PC-9 (cell line): ENCODE measurements at places on chromosomes 12 and 14. TPM values are rescaled to one million over a fixed set of nuclear protein-coding genes. Genes with fewer than 3 reads are reported as not detected.

SERPINA9 gene
- total RNA-seq = not detected in 2 replicates

GPR132 gene
- total RNA-seq = 0.98 TPM in 1 of 2 replicates, not detected in the other

SYNDIG1L gene
- 0.38 and 0.52 TPM in 2 replicates for total RNA-seq

LRFN5 gene
- not detected in 2 replicates for total RNA-seq

SERPINA1 gene
- not detected in 2 replicates for total RNA-seq

GPR68 gene
- not detected in 2 replicates for total RNA-seq

PPFIA2 gene
- total RNA-seq = not detected in 2 replicates

SLC5A8 gene
- not detected in 2 replicates for total RNA-seq

DNA sequence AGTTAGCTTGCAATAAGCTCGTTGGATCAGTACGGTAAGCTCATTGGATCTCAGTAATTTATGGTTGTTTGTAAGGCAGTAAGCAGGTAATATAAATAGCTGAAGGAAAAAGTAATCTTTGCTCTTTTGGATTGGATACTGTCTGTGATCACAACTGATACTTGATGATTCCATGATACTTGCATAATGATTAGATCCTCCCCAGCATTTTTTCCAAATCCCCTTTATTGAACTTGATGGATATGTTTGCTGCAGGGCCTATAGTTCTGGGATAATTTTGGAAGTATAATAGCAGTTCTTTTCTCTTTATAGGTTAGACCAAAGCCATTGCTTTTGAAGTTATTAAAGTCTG, 5.2 kb downstream of the MDM2 start:
- H3K4me1 ChIP-seq = peaks cover 8% of the 10 kb centered on the region
- no peaks in the 10 kb centered on the region for H3K27me3 ChIP-seq
- no peak overlapping the region for H3K4me3 ChIP-seq
- H3K36me3 ChIP-seq = peaks cover 40% of the 10 kb centered on the region
- H3K27ac ChIP-seq = no peak overlapping the region

- H3K4me3 ChIP-seq = peak overlapping the region; percentile 93
- no peaks in the 10 kb centered on the region for H3K27me3 ChIP-seq
- H3K4me1 ChIP-seq = peaks cover 48% of the 10 kb centered on the region
- DNase-seq = peak; percentile 17
- H3K27ac ChIP-seq = peak overlapping the region; percentile 88
Measured at GRCh38 chr12:65822732-65823512, 1.4 kb upstream of the HMGA2 start.

DNA sequence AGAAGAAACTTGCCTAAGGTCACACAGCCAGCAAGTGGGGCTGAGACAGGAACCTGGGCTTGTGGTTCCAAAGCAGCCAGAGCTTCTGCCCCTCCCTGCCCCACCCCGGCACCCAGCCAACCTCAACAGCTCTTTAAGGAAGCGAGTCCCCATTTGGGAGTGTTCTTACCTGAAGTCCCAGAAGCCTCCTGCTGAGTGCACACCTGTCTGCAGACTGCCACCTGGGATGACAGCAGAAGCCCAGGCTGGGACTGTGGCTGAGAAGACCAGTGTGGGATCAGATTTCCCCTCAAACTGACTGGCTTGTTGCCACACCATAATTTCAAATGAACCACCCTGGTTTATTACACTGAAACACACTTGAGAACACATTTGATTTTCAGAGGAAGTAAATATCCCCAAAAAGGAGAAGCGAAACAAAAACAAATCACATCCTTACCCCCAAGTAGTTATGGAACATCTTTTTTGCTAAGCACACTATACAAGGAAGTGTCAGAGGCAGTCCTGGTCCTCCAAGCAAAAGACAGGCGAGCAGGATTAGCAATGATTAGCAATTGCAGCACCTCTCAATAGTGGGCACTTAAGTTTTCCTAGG, 6.3 kb upstream of the RIN3 start:
- no peak overlapping the region for H3K4me3 ChIP-seq
- no peaks in the 10 kb centered on the region for H3K27me3 ChIP-seq
- DNase-seq = peak; percentile 72
- H3K36me3 ChIP-seq = no peaks in the 10 kb centered on the region
- H3K4me1 ChIP-seq = peaks cover 77% of the 10 kb centered on the region

DNA sequence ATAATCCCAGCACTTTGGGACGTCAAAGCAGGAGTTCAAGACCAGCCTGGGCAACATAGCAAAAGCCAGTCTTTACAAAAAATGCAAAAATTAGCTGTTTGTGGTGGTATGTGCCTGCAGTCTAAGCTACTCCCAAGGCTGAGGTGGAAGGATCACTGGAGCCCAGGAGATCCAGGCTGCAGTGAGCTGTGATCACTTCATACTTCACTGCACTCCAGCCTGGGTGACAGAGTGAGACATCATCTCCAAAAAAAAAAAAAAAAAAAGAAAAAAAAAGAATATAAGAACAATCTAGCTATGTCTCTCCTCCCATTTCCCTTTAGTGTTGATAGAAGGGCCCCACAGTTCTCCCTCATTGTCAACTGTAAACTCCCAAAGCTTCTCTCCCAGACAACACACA, 3.5 kb upstream of the BCAT1 start:
- H3K27me3 ChIP-seq = no peaks in the 10 kb centered on the region
- no peak overlapping the region for H3K4me3 ChIP-seq
- H3K4me1 ChIP-seq = no peaks in the 10 kb centered on the region

- H3K27me3 ChIP-seq = no peaks in the 10 kb centered on the region
- DNase-seq = no peak
- H3K36me3 ChIP-seq = no peaks in the 10 kb centered on the region
- no peak overlapping the region for H3K27ac ChIP-seq
- H3K4me3 ChIP-seq = no peak overlapping the region
- no peaks in the 10 kb centered on the region for H3K4me1 ChIP-seq
Measured at GRCh38 chr12:132904718-132905328, 17.4 kb upstream of the CHFR start.

DNA sequence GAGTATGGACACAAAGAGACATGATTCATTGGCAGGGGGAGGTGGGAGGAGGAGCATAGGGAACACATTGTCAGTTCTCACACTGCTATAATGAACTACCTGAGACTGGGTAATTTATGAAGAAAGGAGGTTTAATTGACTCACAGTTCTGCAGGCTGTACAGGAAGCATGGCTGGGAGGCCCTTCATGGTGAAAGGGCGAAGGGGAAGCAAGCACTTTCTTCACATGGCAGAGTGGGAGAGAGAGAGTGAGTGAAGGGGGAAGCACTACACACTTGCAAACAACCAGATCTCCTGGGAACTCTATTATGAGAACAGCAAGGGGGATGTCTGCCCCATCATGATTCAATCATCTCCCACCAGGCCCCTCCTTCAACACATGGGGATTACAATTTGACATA, 391.8 kb downstream of the BMP4 start:
- DNase-seq = no peak
- no peak overlapping the region for H3K4me3 ChIP-seq
- no peaks in the 10 kb centered on the region for H3K36me3 ChIP-seq
- H3K4me1 ChIP-seq = no peaks in the 10 kb centered on the region
- no peaks in the 10 kb centered on the region for H3K27me3 ChIP-seq
- no peak overlapping the region for H3K27ac ChIP-seq

- H3K27ac ChIP-seq = no peak overlapping the region
- no peaks in the 10 kb centered on the region for H3K36me3 ChIP-seq
- H3K27me3 ChIP-seq = peaks cover 40% of the 10 kb centered on the region
- DNase-seq = no peak
- no peak overlapping the region for H3K4me3 ChIP-seq
Measured at GRCh38 chr12:105261010-105261409, 25.0 kb upstream of the APPL2 start.

DNA sequence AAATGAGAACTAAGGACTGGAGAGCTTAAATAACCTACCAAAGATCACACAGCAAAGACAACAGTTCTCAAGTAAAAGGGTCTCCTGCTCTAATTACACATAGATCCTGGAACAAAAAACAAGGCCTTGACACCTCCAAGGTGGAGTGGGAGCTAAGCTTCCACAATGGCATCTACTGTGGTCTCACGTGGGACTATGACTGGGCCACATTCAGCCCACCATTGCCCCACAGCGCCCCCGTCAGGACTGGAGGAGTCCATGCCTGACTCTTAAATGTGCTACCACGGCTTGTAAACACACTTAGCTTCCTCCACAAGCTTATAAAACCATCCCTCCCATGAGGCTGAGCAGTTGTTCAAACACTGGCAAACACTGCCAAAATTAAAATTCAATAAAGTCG, 88.5 kb downstream of the GCH1 start:
- H3K36me3 ChIP-seq = no peaks in the 10 kb centered on the region
- peaks cover 10% of the 10 kb centered on the region for H3K4me1 ChIP-seq
- no peaks in the 10 kb centered on the region for H3K27me3 ChIP-seq
- H3K4me3 ChIP-seq = no peak overlapping the region

GRCh38 chr14:88045705-88046104, 40.8 kb downstream of the GPR65 start:
- no peak overlapping the region for H3K4me3 ChIP-seq
- peaks cover 27% of the 10 kb centered on the region for H3K4me1 ChIP-seq
- H3K27ac ChIP-seq = peak overlapping the region; percentile 95

DNA sequence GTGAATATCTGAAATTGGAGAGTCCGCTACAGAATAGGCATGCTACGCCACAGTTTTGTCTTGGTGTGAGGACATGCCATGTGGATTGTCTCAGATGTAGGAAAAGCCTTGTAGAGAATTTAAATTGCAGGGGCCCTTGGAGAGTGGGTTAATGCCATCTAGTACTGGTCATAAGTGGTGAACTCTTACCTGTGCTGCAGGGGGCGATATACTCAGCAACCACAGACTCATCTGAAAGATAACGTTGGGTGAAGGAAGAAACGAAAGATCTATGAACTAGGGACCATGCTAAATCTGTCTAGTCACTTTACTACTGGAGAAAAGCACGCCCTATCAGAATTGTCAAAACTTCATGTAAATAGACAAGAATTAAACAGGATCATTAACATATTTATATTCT, 33.7 kb upstream of the A2M start:
- no peaks in the 10 kb centered on the region for H3K36me3 ChIP-seq
- H3K27me3 ChIP-seq = no peaks in the 10 kb centered on the region; the same call in 1 of the 2 replicates
- DNase-seq = no peak
- no peak overlapping the region for H3K4me3 ChIP-seq
- no peaks in the 10 kb centered on the region for H3K4me1 ChIP-seq
- H3K27ac ChIP-seq = no peak overlapping the region

DNA sequence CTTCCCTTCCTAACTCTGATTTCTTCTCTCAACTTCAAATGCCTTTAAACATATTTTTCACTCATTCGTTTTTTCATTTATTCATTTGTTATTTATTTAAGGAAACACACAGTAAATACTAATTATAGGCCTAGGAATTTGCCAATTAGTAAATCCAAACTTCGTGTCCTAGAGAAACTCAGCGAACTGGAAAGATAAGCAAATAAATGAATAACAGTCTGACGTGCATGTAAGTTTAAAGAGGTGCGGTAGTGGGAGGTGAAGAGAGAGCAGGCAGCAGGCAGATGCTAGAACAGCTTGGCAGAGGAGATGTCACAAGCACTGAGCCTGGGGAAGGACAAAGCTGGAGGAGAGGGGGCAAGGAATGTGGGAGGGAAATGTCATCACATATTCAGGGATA, 228.2 kb downstream of the DPY19L2 start:
- H3K27ac ChIP-seq = no peak overlapping the region
- no peak overlapping the region for H3K4me3 ChIP-seq
- H3K27me3 ChIP-seq = no peaks in the 10 kb centered on the region
- no peak for DNase-seq
- H3K4me1 ChIP-seq = no peaks in the 10 kb centered on the region

- no peak overlapping the region for H3K4me3 ChIP-seq
- H3K36me3 ChIP-seq = 0 out of 2 replicates have a peak, but pooled peaks cover 11% of the 10 kb centered on the region
- peaks cover 14% of the 10 kb centered on the region for H3K4me1 ChIP-seq
- H3K27me3 ChIP-seq = no peaks in the 10 kb centered on the region
Measured at GRCh38 chr12:10623131-10623530, 9.7 kb upstream of the MAGOHB start.

- DNase-seq = no peak
- H3K27ac ChIP-seq = no peak overlapping the region
- H3K36me3 ChIP-seq = no peaks in the 10 kb centered on the region
- H3K4me3 ChIP-seq = no peak overlapping the region
- H3K4me1 ChIP-seq = no peaks in the 10 kb centered on the region
Measured at GRCh38 chr14:81162941-81163340, 57.8 kb downstream of the GTF2A1 start.

- DNase-seq = no peak
- H3K27me3 ChIP-seq = no peaks in the 10 kb centered on the region
- no peaks in the 10 kb centered on the region for H3K36me3 ChIP-seq
- peak overlapping the region; percentile 65 for H3K27ac ChIP-seq
- H3K4me3 ChIP-seq = no peak overlapping the region
Measured at GRCh38 chr14:55458800-55459515, 18.5 kb upstream of the TBPL2 start.

DNA sequence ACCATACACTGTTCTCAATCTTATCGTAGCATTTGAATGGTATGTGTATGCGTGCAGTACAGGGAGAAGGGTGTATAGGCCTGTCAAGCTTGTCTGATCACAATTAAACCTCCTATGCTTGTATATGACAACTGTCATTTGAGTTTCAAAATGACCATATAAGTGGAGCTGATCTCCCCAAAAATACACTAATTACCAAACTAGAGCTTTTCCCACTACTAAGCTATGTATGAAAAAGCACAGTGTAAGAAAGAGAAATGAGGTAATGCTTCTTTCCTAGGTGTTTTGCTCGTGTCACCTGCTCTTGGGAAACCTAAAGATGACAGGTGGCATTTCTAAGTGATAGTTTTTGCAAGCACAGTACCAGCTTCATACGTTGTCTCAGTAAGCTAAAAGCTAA, 1.1 kb upstream of the STK38L start:
- DNase-seq = no peak
- no peaks in the 10 kb centered on the region for H3K27me3 ChIP-seq

- H3K27ac ChIP-seq = no peak overlapping the region
- no peak overlapping the region for H3K4me3 ChIP-seq
- no peaks in the 10 kb centered on the region for H3K27me3 ChIP-seq
- DNase-seq = no peak
- no peaks in the 10 kb centered on the region for H3K4me1 ChIP-seq
Measured at GRCh38 chr12:87556985-87557384, 472.2 kb downstream of the C12orf50 start.

GRCh38 chr14:20682435-20683124, 1.8 kb upstream of the RNASE4 start:
- H3K36me3 ChIP-seq = no peaks in the 10 kb centered on the region
- H3K4me3 ChIP-seq = peak overlapping the region; percentile 75
- H3K27ac ChIP-seq = peak overlapping the region; percentile 82
- peak; percentile 71 for DNase-seq
- H3K27me3 ChIP-seq = no peaks in the 10 kb centered on the region

- H3K36me3 ChIP-seq = no peaks in the 10 kb centered on the region
- H3K4me3 ChIP-seq = no peak overlapping the region
- no peaks in the 10 kb centered on the region for H3K4me1 ChIP-seq
- H3K27ac ChIP-seq = no peak overlapping the region
Measured at GRCh38 chr14:105617201-105617777, 90.9 kb downstream of the TMEM121 start.

DNA sequence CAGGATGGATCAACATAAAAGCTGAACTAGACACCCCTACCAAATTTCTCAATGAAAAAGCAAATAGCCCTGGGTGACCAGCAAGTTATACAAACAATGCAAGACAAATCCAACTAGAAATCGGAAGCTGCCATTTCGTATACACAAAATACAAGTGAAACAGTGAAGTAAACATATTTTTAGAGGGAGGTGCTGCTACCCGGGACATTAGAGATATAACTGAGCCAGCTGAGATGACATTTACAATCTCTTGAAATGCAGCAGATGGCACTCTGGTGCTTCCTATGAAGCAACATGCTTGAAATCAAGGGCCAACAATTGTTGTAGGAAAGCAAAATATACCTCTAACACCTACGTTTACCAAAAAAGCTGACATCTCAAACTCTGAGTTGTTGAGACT, 25.5 kb downstream of the BDKRB1 start:
- H3K4me1 ChIP-seq = no peaks in the 10 kb centered on the region
- DNase-seq = no peak
- H3K4me3 ChIP-seq = no peak overlapping the region
- H3K27ac ChIP-seq = no peak overlapping the region
- H3K27me3 ChIP-seq = no peaks in the 10 kb centered on the region

GRCh38 chr14:56185992-56186391, 67.8 kb downstream of the PELI2 start:
- no peak overlapping the region for H3K27ac ChIP-seq
- H3K36me3 ChIP-seq = no peaks in the 10 kb centered on the region
- no peak overlapping the region for H3K4me3 ChIP-seq
- no peak for DNase-seq
- no peaks in the 10 kb centered on the region; the same call in 1 of the 2 replicates for H3K4me1 ChIP-seq
